A549 treated with ZK216348 at 1 μM for 4 hours (cell line): ENCODE measurements at places on chromosomes 4 and X. TPM values are rescaled to one million over a fixed set of nuclear protein-coding genes. Genes with fewer than 3 reads are reported as not detected.

The TLR10 gene
- total RNA-seq = 0.06 TPM in 1 of 5 replicates, not detected in the others

The GRIA2 gene
- total RNA-seq = not detected in 5 replicates

The GTPBP6 gene
- total RNA-seq = 27.1 to 59.5 TPM (median 54.6 TPM) in 5 replicates

The RTL3 gene
- total RNA-seq = 0.08 TPM in 1 of 5 replicates, not detected in the others

The FAT1 gene
- total RNA-seq = 131 to 191 TPM (median 153 TPM) in 5 replicates

The NLRP2B gene
- total RNA-seq = not detected in 5 replicates

The SHOX gene
- total RNA-seq = not detected in 5 replicates

The TNIP3 gene
- total RNA-seq = 0.27 to 0.99 TPM (median 0.44 TPM) in 5 replicates

The EDA2R gene
- 10.7 to 14.9 TPM (median 12.2 TPM) in 5 replicates for total RNA-seq

The PRDM5 gene
- total RNA-seq = 3.2 to 5.0 TPM (median 4.7 TPM) in 5 replicates

The CD38 gene
- total RNA-seq = 8.9 to 13.8 TPM (median 11.2 TPM) in 5 replicates

The KLB gene
- 0.06 to 0.14 TPM (median 0.11 TPM) in 5 replicates for total RNA-seq

The POU4F2 gene
- total RNA-seq = not detected in 5 replicates

The RNF150 gene
- total RNA-seq = 0.11 to 0.55 TPM (median 0.44 TPM) in 5 replicates

The GAGE12F gene
- total RNA-seq = not detected in 5 replicates

The HOPX gene
- total RNA-seq = not detected in 5 replicates

The NOX1 gene
- total RNA-seq = 0.11 to 0.20 TPM in 2 of 5 replicates, not detected in the others

The ANXA10 gene
- 2.6 to 3.7 TPM (median 3.3 TPM) in 5 replicates for total RNA-seq

The GDPD2 gene
- 0.17 TPM in 1 of 5 replicates, not detected in the others for total RNA-seq

The PGAM4 gene
- 0.33 to 0.54 TPM (median 0.49 TPM) in 4 of 5 replicates, not detected in the other for total RNA-seq

The IL3RA gene
- total RNA-seq = 0.18 to 0.95 TPM (median 0.26 TPM) in 5 replicates

The ZNF185 gene
- 6.7 to 8.8 TPM (median 7.8 TPM) in 5 replicates for total RNA-seq

The CLNK gene
- not detected in 5 replicates for total RNA-seq

The FHIP1A gene
- 0.07 to 0.47 TPM (median 0.18 TPM) in 5 replicates for total RNA-seq

The IL1RAPL1 gene
- total RNA-seq = not detected in 5 replicates

The HTR2C gene
- not detected in 5 replicates for total RNA-seq

The XPNPEP2 gene
- total RNA-seq = not detected in 5 replicates

The MAGT1 gene
- 30.4 to 42.0 TPM (median 39.3 TPM) in 5 replicates for total RNA-seq

The IL2RG gene
- total RNA-seq = 0.09 to 0.21 TPM (median 0.18 TPM) in 3 of 5 replicates, not detected in the others

The POLA1 gene
- total RNA-seq = 10.9 to 13.9 TPM (median 11.9 TPM) in 5 replicates

The NXF2 gene
- total RNA-seq = not detected in 5 replicates

The BGN gene
- 0.12 to 0.26 TPM (median 0.18 TPM) in 4 of 5 replicates, not detected in the other for total RNA-seq

The EDA gene
- 0.35 to 0.84 TPM (median 0.49 TPM) in 5 replicates for total RNA-seq

The HAND2 gene
- total RNA-seq = 0.12 to 0.62 TPM (median 0.31 TPM) in 5 replicates

The PHOX2B gene
- not detected in 5 replicates for total RNA-seq

The TAB3 gene
- 6.0 to 12.4 TPM (median 9.9 TPM) in 5 replicates for total RNA-seq

The GUCY1B1 gene
- 0.20 to 0.33 TPM (median 0.26 TPM) in 5 replicates for total RNA-seq

The LONRF3 gene
- total RNA-seq = 2.5 to 4.8 TPM (median 3.4 TPM) in 5 replicates

The GRSF1 gene
- total RNA-seq = 73.0 to 102 TPM (median 80.1 TPM) in 5 replicates

The NSUN7 gene
- 0.13 to 0.65 TPM (median 0.57 TPM) in 5 replicates for total RNA-seq

The HTN1 gene
- not detected in 5 replicates for total RNA-seq

The CDS1 gene
- total RNA-seq = 0.41 to 0.92 TPM (median 0.61 TPM) in 5 replicates

The GASK1B gene
- total RNA-seq = 0.15 to 0.73 TPM (median 0.28 TPM) in 5 replicates

The PDGFRA gene
- total RNA-seq = 0.34 to 1.1 TPM (median 0.54 TPM) in 5 replicates
